ENCODE measurements at places on chromosomes 1 and 21. TPM values are rescaled to one million over a fixed set of nuclear protein-coding genes. Genes with fewer than 3 reads are reported as not detected.

Gene SH3BP5L
- total RNA-seq: 25.0 TPM

Gene TRNP1
- total RNA-seq: 15.3 TPM

Gene WRAP73
- 22.5 TPM for total RNA-seq

- DNase-seq: no peak
These were observed 9.6 kb upstream of the USP24 start for GRCh38 chr1:55224729-55225128.

GRCh38 chr1:41411229-41411628 is 50.0 kb downstream of the FOXO6 start:
- no peak for DNase-seq

DNA sequence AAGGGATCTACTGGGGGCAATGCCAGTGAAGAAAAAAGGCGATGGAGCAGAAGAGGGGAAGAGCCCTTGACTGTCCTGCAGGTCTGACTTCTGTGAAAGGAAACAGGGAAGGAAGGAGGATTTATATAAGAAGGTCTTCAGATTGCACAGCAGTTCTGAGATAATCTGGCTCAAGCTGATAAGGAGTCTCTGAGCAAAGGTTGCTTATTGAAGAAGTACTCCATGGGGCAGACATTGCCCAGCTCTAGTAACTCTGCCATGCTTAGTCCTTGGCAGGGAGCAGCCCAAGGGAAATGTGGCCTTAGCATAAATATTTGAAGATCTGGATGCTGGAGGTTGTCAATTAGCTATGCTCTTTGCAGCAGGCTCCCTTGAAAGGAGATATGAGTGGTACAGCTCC is 15.9 kb upstream of the TTF2 start:
- no peak for DNase-seq

- DNase-seq: no peak
These were observed 3.3 kb upstream of the TMEM240 start for GRCh38 chr1:1543706-1544099.

DNA sequence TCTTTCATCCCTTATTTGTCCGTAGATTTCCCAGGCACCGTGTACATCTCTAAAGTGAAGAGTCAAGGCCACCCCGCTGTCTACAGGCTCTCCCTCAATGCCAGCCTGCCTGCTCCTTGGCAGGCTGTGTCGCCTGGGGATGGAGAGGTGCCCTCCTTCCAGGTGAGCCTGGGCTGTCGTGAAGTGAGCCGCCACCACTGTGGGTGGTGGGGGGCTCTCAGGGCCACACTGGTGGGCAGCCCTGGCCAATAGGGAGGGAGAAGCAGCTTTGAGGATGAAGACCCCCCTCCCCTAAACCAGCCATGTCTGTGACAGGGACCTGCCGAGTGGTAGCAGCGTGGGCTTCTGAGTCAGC is 46.2 kb downstream of the DISP3 start:
- DNase-seq: no peak
